ENCODE measurements at places on chromosomes 16 and 17. TPM values are rescaled to one million over a fixed set of nuclear protein-coding genes. Genes with fewer than 3 reads are reported as not detected.

The KRTAP4-4 gene
- not detected for total RNA-seq

The FLII gene
- total RNA-seq: 334 TPM

The PYY gene
- total RNA-seq: not detected

- DNase-seq: peak; percentile 38
- H3K36me3 ChIP-seq: peaks cover 1% of the 10 kb centered on the region
- peak overlapping the region; percentile 25 for H3K4me3 ChIP-seq
Measured at GRCh38 chr17:15886804-15887203, 58.1 kb upstream of the ADORA2B start.

- no peak overlapping the region for H3K27ac ChIP-seq
- no peaks in the 10 kb centered on the region for H3K27me3 ChIP-seq
- no peak overlapping the region for H3K4me3 ChIP-seq
- no peaks in the 10 kb centered on the region for H3K4me1 ChIP-seq
Measured at GRCh38 chr16:2895813-2896212, 12.8 kb downstream of the FLYWCH2 start.

DNA sequence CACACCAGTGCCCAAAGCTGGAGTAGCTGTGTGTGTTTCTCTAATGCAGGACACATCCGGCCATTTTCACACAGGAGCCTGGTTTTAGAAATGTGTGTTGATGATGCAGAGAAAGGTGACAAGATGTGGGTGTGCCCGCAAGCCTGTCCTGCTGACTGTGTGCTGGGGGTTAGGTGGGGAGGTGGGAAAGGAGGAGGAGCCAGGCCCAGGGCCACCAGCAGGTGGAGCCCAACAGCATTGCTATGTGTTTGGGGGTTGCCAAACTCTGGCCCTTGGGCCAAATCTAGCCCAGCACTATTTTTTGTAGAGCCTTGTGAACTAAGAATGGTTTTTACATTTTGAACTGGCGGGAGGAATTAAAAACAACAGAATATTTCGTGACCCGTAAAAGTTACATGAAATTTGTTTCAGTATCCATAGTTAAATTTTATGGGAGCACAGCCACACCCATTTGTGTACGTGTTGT is 61.7 kb upstream of the LGALS9 start:
- peaks cover 11% of the 10 kb centered on the region for H3K36me3 ChIP-seq
- H3K4me3 ChIP-seq: no peak overlapping the region
- H3K27me3 ChIP-seq: no peaks in the 10 kb centered on the region
- H3K4me1 ChIP-seq: peaks cover 54% of the 10 kb centered on the region
- H3K27ac ChIP-seq: peak overlapping the region; percentile 61
- DNase-seq: peak; percentile 61

GRCh38 chr16:70692130-70692872 is 6.4 kb upstream of the MTSS2 start:
- peaks cover 2% of the 10 kb centered on the region for H3K27me3 ChIP-seq
- peaks cover 20% of the 10 kb centered on the region for H3K4me1 ChIP-seq
- no peak for DNase-seq
- H3K4me3 ChIP-seq: no peak overlapping the region

Measured in activated naive CD8-positive, alpha-beta T cell treated with anti-CD3 and anti-CD28 coated beads, Interleukin-2, amount 10 ng/mL, durations not matched to agents 7 days and 5 days (primary cell).